Fibroblast of skin of scalp (primary cell): ENCODE measurements at places on chromosomes 3 and 15.

DNA sequence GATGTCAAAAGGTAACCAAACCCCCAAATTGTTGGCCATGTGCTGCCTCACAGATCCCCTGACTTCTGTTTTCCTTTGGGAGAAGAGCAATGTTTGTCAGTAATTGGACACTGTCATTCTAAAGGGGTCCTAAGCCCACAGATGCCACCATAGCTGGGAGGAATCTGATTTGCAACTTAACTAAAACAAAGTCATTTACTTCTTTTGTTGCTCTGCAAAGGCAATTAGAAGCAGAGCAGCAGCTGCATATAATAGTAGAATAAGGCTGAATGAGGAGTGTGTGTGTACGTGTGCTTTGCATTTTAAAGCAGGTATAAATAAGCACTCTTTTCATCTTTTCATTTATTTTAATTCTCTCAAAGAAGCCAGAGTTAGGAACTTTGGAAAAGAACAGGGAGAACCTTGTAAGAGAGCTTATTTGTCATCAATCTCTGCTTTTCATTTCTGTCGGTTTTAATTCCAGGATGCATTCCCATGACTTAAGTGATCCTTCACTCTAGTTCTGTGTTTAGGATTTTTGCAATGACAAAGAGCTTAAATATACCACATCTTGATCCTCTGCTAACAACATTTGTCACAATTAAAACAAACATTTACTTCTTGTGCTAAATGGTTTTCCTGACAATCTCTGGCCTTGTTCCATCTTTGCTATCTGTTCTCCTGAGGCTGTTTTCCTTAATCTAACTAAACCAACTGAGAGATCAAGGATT lies 530.2 kb upstream of the CBLB start:
- peak; percentile 48 for DNase-seq

- DNase-seq: peak; percentile 44
These were observed 18.9 kb upstream of the CSPG4 start for GRCh38 chr15:75731248-75732151.

GRCh38 chr15:100725121-100726069 lies 123.0 kb downstream of the ASB7 start:
- peak; percentile 73 for DNase-seq

DNA sequence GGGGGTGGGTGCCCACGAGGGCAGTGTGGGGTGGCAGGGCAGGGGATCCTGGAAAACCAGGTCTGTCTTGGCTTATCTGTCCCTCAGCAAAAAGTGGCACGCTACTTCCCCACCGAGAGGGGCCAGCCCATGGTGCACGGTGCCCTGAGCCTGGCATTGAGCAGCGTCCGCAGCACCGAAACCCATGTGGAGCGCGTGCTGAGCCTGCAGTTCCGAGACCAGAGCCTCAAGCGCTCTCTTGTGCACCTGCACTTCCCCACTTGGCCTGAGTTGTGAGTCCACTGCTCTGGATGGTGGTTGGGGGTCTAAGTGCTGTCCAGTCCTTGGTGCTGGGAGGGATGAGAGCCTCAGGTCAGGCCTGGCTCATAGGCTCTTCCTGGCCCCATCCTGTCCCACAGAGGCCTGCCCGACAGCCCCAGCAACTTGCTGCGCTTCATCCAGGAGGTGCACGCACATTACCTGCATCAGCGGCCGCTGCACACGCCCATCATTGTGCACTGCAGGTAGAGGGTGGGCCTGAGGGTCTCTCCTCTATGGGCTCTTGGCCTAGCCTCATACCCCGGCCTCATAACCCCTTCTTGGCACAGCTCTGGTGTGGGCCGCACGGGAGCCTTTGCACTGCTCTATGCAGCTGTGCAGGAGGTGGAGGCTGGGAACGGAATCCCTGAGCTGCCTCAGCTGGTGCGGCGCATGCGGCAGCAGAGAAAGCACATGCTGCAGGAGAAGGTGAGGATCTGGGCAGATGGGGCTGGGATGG lies 31.1 kb downstream of the PTPN23 start:
- no peak for DNase-seq

DNA sequence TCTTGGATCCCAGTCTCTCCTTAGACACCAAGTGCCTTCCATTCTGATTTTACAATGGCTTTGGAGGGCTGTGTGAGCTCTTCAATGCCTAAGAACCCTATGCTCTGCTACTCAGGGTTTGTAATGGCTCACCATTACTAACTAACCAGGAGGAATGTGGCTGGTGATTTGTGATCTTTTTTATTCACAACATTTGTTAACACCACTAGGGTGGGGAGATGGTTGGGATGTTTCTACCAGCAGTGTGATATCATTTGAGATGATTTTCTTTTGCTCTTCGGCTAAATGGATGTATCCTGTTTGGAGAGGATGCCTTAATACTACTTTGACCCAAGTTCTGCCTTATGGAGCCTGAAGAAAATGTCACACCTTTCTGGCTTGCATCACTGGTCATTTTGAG lies 226.9 kb downstream of the MFSD1 start:
- no peak for DNase-seq

DNA sequence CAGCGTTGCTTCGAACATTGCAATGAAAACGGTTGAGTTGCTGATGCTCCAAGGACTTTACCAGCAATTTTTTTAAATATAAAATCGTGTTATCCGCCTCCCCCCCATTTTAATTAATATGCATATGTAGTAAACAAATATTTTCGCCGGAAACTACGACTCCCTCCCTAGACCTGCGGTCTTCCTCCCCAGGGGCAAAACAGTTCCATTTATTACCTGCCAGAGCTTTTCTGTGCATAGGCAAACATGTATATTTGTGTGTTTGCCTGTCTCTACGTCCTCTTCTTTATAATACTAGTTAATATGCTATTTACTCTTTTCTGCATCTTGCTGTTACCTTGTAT lies 593 bp upstream of the RSL24D1 start:
- DNase-seq: no peak

GRCh38 chr3:144662729-144663128 lies 691.1 kb downstream of the DIPK2A start:
- DNase-seq: no peak

- DNase-seq: no peak
These were observed 42.3 kb downstream of the KCNH8 start for GRCh38 chr3:19190602-19191001.

- DNase-seq: no peak
These were observed 462.2 kb downstream of the GRM7 start for GRCh38 chr3:7322957-7323669.

DNA sequence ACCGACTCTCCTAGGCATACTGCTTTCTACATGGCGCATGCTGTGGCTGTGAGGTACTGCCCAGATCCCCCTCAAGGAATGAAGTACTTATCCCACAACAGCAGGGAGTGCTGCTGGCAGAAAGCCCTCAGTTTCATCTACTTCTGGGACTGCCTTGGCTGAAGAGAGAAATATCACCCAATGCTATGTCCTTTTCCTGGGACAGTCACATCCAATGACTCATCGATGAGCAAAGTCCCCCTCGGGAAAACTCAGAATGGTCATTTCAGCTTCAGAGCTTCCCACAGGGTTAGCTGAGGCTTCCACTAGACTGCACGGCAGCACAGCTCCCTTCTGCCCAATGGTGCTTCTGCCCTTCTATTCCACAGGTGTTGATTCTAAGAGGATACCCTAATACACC lies 3.6 kb upstream of the NMD3 start:
- DNase-seq: peak; percentile 82

- no peak for DNase-seq
These were observed 481.1 kb downstream of the ZNF385D start for GRCh38 chr3:21269882-21270281.

- DNase-seq: peak; percentile 19
These were observed 28.1 kb downstream of the CPNE4 start for GRCh38 chr3:132006605-132007204.

GRCh38 chr3:190150681-190151080 lies 30.0 kb upstream of the P3H2 start:
- no peak for DNase-seq

DNA sequence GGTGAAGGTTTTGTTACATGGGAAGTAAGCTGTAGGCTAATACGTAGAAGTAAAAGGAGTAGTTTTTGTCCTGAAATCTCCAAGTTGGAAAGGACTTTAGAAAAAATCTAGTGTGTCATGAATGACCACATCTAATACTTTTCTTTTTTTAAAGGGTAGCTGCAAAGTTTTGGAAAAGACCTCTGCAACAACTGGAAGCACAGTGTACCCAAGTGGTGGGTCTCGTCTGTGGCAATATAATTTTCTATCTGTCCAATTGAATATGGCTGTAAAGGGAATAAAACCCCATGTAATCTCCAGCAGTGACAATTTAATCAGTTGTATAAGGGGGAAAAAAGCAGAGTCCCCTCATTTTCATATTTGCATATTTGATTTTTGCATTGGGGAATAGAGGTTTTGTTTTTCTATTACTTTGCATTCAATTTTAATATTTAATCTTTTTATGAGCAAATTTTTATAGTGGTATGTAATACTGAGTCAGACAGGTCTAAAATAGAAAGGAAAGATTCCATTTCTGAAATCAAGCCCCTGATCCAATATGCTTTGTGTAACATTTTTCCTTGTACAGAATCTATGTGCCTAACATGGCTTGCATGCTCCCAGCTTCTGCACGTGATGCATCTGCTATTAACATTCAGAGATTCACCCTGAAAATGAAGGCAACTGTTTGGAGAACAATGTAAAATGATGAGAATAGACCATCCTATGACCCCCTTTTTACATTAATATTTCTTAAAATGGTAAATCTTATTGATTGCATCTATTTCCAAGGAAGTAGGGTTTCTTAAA lies 531.4 kb downstream of the ZIC1 start:
- peak; percentile 57 for DNase-seq

DNA sequence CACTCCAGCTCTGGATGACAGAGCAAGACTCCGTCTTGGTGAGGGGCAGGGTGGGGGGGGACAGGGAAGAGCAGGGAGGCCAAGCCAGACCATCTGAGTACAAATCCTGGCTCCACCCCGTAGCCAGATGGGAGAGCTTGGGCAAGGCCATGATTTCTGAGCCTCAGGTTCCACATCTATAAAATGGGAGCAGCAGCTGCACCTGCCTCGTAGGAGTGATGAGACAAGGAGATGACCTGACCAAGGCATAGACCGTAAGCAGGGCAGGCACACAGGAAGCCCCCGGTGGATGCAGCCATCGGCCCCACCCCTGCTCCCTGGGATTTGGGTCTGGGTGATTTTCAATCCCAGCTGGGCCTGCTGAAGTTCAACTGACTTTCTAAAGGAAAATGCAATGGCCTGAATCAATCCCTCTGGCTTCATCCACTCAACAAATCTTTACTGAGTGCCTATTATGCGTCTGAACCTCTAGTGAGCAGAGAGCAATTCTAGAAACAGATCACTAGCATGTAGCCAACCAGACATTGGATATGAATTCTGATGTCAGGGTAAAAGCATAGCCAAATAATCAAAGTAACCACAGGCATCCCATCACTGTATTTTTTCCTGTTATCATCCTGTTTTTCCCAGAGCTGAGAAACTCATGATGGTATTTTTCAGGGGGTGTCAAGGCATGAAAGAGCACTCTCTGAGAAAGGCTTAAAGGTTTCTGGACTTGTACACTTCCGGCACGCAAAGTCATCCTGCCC lies 141.2 kb downstream of the NUP210 start:
- no peak for DNase-seq
